Fibroblast of skin of right biceps (primary cell): ENCODE measurements at places on chromosomes 6 and 20.

- no peak for DNase-seq
Observed at GRCh38 chr20:20483328-20483727, 115.4 kb downstream of the INSM1 start.

DNA sequence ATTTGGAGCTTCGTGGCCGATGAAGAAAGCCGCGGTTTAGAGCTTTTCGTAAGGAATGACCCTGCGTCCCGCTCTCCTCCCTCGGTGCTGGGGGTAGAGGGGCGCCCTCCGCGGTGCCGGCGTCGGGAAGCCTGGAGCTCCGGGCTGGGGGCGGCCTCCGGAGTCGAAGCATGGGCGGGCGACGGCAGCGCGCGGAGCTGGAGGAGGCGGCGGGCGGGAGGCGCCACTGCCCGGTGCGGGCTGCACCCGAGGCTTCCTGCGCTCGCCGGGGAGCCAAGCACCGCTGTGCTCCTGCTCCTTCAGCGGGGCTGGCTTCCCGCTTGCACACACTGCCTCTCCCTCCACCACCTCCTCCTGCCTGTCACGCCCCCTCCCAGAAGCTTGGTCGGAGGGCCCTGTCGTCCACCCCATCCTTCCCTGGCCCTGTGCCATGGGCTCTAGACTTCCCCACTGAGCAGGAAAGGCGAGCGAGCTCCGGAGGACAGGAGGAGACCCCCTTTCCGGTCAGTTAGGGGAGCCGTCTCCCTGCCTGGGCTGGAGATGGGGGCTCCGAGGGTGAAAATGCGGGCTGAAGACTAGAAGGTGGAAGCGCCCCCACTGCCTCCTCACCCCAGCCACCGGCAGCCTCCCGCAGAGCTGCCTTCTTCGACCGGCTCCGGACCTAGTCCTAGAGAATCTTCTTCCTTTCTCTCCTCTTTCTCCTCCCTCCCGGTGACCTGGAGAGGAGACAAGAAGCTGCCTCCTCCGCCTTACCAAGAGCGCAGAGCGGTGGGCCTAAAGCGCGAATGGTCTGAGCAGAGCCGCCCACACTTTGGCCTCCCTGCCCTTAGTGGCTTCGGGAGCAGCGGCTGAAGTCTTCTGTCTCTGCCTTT, 1.8 kb downstream of the CDH4 start:
- DNase-seq, result peak; percentile 30

DNA sequence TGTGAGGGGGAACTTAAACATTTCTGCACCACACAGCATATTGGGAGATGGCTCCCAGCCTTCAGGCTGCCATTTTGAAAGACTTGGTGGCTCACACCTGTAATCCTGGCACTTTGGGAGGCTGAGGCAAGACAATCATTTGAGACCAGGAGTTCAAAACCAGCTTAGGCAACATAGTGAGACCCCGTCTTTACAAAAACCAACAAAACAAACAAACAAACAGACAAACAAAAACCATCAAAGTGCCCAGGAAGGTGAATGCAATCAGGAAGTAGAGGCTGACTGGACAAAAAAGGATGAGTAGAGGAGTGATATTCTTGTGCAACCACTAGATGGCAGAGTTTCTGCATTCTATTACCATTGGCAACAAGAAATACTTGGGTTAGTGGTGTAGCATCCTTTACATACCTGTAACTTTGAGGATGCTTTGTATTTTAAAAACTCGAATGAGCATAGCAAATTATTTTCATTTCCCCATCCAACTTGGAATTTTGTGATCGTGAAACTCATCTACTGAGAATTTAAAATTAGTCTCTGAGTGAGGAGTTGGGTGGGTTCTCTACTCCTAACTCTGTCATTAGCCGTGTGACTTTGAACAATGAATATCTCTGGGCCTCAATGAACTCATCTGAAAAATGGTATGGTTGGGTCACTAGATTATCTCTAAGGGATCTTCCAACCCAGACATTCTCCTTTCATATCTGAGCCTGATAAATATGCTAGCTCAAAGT, 84.4 kb downstream of the CRYBG1 start:
- peak; percentile 60 for DNase-seq

- no peak for DNase-seq
Observed at GRCh38 chr20:31820228-31820627, 1.1 kb downstream of the MYLK2 start.

DNA sequence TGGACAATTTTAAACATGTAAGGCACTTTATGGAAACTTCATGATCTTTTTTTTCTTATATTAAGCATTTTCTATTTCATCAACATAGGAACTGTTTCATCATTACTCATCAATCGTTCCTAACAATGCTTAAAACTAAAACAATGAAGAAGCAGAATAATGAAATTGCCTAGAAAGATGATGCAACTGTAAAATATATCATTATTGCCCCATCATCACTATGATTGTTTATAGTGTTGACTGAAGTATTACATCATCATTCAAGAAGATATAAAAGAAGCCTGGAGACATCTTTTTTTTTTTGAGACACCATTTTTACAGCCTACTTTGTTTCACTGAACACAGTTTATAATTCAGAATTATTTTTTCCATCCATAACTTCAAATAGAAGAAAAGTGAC, 147.2 kb downstream of the TRDN start:
- no peak for DNase-seq

DNA sequence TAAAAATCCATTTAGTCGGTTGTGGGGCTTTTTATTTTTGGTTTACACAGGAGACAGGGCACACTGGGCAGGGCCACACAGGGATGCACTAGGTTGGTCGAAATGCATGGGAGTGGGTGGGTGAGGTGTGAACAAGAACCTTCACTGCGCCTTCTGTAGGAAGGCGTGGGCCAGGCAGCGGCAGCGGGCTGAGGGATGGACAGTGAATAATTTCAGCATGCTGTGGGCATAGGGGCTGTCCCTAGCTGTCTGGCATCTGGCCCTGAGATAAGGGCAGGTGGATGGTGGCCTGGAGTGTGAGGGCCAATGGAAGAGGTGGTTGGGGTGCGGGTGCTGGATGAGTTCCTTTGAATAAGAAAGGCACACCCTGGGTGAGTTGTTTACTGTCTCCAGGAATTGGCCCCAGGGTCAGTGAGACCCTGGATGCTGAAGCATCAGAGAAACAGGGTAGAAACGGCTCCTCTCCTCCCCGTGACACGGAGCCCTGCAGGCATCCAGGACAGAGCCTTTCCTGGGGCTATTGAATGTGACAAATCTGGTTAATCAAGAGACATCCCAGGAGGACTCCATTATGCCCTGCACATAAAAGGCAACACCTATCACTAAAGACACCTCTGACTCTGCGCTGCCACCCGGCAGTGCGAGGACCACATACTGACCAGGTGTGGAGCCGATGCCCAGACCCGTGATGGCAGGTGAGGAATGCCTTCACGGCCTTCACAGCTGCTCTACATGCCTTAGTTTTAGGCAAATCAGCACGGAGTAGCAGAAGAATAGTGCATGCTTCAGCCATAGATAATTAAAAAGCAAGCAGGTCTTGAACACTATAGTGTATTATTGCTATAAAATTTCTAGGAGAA, 123.0 kb upstream of the SNX9 start:
- no peak for DNase-seq

GRCh38 chr6:13012296-13012695, 295.7 kb downstream of the PHACTR1 start:
- DNase-seq, result no peak

GRCh38 chr6:36094753-36095496, 35.4 kb upstream of the MAPK13 start:
- DNase-seq, result peak; percentile 69

DNA sequence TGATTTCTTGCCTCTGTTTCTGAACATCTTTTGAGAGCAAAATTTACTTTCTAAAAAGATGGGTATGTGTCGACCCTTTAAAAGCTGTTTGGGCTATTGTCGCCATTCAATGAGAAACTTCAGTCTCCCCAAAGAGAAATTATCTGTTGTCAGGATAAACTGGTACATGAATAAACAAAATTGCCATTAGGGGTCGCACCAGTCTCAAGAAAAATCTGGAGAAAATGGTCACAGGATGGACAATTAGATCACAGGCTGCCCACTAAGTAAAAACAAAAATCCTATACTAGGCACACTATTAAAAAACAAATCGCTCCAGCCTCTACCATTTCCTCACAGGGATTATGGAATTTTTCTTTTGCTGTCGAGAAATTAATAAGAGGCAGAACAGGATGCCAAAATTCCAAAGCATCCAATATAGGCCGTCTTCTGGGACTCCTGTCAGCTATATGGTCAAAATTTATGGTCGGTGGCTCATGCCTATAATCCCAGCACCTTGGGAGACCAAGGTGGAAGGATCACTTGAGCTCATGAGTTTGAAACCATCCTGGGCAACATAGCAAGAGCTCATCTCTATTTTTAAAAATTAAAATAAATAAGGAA, 5.5 kb upstream of the HLA-E start:
- peak; percentile 58 for DNase-seq

DNA sequence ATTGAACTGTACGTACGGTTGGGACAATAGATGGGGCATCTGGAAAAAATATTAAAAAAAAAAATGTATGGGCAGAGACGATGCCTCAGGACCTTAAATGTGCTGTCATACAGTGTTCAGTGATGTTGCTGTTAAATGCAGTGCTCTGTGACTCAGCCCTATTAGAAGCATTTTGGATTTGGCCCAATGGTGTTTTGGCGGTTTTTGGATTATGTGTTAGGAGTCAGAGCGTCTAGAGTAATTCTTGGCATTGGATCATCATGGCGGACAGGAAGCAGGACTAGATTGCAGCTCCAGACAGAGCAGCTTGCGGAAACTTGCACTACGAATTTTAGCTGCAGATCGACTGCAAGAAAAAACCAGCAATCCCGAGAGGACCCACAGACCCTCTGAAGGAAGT, 280.0 kb downstream of the SOX4 start:
- peak; percentile 98 for DNase-seq

- no peak for DNase-seq
Observed at GRCh38 chr6:19928461-19928860, 91.3 kb downstream of the ID4 start.

GRCh38 chr6:7721649-7722048, 4.2 kb upstream of the BMP6 start:
- DNase-seq, result peak; percentile 55

DNA sequence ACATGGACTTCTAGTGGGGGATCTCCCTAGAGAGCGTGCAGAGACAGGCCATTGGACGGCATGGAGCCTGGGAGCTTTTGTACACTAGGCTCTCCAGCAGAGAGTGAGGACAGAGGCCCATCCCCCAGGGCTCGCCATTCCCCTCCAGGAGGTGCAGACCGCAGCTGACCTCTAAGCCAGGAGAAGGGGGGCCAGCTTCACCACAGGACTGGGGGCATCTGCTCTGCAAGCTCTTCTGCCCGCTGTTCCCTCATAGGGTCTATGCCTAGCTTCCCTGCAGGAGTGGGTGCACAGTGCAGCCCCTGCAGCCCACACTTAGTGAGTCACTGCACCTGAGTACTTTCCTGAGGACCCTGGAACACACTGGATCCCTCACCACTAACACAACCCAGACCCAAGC, 94.4 kb downstream of the FHL5 start:
- no peak for DNase-seq

- no peak for DNase-seq
Observed at GRCh38 chr20:18688676-18689075, 100.8 kb downstream of the DTD1 start.

GRCh38 chr6:125192610-125192930, 39.0 kb downstream of the TPD52L1 start:
- no peak for DNase-seq

GRCh38 chr20:29687438-29687837, 1570.0 kb upstream of the DEFB115 start:
- no peak for DNase-seq

- DNase-seq, result no peak
Observed at GRCh38 chr6:53375847-53376246, 27.1 kb upstream of the ELOVL5 start.

- DNase-seq, result no peak
Observed at GRCh38 chr6:128241216-128241615, 279.2 kb downstream of the PTPRK start.
